ENCODE measurements at places on chromosomes 7 and 10. TPM values are rescaled to one million over a fixed set of nuclear protein-coding genes. Genes with fewer than 3 reads are reported as not detected.

The CNOT4 gene
- total RNA-seq = 25.8 TPM

The ZNF727 gene
- not detected for total RNA-seq

GRCh38 chr10:84924131-84924530, 595.7 kb downstream of the CCSER2 start:
- DNase-seq = no peak

DNA sequence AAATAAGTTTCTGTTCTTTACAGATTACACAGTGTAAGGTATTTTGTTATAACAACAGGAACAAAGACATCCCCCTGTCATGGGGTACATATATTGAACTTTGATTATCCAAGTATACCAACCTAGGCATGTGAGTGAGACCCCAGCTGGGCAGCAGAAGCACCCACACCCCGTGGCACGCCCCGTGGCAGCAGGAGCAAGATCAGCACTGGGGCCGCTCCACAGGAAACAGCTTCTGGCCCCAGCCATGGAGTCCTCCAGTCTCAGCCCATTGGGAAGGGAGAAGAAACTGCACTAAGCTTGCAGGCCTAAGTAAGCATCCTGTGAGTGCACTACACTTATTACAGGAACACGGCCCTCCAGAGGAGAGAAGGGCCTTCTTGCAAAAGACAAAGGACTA, 24.2 kb upstream of the TMEM72 start:
- no peak for DNase-seq

DNA sequence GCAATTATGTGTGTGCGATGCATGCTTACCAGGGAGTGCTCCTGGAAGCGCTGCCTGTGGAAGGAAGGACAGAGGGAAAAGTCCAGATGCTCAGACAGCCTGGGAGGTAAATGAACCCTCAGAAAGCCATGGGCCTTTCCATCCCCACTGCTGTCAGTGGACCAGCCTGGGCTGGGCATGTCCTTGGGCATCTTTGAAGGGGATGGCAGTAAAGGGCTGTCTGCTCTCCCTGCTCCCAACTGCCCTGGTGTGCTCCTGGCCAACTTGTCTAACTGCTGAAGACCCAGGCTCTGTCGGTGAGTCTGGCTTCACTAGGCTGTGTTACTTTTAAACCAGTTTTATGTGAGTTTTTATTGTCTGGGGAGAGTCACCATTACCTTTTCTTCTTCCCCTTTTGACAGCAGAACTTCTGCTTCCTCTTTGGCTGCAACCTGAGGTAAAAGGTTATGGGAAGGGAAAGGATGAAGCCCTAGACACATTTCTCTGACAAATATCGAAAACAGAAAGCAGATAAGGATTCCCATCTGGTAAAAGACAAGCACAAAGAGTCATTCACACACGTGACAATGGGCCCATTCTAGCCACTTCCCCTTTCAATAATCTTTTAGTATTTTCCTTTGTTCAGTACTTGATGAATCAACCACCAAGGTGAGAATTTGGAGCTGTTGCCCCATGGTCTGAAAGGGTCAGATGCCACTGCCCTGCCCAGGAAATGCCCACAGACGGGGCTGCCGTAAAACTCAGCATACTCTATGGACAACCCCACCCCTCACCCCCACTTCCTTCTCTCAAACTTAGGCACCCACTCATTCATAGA, 27.6 kb upstream of the PIK3AP1 start:
- no peak for DNase-seq

DNA sequence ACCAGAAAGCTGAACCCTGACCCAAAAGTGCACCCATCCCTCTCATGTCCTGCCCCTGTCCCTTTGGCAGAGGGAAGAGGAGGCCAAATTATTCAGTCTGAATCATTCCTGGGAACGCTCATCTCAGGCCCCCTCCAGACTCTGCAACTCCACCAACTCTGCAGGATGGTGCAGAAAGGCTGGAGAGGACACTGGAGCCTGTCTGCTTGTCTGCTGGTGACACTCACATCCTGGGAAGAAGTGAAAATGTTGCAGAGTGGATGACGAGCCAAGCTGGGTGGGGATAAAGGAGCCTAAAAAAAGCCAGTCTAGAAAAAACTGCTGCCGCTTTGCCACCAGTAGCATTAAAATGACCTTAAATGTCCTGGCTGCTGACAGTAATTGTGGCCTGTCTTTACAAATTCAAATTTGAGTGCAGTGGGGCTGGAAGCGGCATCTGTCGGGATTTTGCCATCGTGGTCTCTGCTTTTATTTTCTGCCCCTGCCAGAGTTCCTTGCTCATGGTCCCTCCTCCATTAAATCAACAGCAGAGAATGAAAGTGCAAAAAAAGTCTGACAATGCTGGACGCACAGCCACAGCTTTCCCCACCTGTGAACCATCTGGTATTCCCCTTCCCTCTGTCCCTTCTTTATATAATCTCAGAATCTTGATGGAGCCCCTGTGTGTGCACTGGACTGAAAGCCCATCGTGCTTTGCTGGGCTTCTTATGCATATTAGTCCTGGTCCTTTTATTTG, 63.9 kb downstream of the STK17A start:
- DNase-seq = no peak

Data from PC-9 (cell line).